Esophagus squamous epithelium (tissue), 5 donors: ENCODE measurements at places on chromosomes 16 and 17.
A peak's percentile ranks its signal among the peaks of the same experiment; 100 is the strongest.

DNA sequence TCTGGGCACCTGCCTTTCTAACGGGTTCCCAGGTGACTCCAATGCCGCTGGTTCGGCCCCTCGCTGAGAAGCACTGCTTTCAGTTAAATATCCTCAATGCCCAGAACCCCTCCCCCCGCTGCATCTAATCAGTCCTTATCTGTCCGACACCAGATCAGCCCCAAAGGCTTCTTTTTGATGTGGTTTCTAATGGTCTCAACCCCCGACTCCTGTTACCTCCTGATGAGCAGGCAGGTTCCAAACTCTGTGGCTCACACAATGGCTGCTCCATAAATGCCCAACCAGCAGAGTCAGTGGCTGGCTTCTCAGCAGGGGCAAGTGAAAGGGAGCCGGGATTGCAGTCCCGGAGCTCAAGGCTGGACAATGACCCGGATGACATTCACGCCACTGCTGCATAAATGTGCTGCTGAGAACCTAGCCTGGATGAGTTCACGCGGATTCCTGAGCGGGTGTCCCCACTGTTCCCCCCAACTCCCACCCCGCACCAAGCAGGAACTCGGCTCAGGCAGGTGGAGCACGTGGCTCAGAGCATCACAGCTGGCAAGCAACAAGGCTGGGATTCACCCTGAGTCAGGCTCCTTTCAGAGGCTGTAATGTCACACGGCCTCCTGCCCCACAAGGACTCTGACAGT, 1.0 kb upstream of the SLC38A8 start:
- no peak for DNase-seq

GRCh38 chr17:21132428-21132827, 5.7 kb downstream of the DHRS7B start:
- DNase-seq, result no peak

- DNase-seq, result no peak
These were observed 8.4 kb downstream of the PHF12 start for GRCh38 chr17:28942925-28943324.

GRCh38 chr16:24977678-24978075, 37.5 kb downstream of the ARHGAP17 start:
- no peak for DNase-seq

DNA sequence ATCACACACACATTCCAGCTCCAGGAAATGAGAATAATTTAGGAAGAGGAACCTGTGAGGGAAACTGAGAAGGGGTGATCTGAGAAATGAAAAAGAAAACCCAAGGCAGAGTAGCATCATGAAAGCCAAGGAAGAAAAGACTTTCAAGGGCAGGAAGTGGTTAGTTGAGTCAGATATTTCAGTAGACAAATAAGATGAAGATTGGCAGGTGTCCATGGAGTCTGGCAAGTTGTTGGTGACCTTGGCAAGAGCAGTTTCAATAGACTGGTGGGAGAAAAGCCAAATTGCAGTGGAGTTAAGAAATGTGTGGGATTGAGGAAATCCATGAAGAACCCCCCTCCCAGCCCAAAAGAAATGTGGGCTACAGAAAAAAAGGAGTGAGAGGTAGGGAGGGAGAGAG, 10.7 kb downstream of the GNAO1 start:
- DNase-seq, result no peak

DNA sequence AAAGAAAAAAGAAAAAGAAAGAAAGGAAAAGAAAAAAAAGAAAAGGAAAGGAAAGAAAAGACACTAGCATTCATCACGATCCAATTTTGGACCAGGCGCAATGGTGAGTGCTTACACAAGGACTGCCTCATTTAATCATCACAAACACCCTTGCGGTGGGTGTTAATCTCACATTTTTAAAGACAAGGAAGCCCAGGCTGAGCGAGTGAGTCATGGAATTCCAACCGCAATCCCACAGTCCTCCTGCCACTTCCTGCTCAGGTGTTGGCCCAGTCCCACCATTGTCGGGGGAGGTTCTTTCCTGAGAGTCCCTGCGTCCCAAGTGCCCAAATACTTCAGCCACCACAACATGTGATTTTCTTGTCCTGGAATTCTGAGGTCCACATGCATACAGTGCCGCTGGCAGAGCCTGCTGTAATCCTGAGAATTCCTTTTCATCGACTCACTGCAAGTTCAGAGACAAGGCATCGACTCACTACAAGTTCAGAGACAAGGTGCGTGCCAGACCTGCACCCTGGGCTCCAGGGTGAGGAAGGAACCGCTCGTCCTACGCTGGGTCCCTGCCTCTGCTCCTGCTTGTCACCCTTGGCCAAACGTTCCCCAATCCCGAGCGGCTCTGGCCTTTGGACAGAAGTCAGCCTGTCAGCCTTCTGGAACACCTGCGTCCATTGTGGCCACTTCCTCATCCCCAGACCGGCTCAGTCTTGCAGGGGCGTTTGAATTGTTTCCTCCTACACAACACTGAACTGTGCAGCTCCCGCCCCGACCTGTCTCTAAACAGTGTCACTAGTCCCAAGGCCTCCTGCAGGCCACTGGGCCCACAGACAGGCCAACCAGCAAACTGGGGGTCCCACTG, 5.8 kb downstream of the ZG16B start:
- DNase-seq, result no peak

- no peak for DNase-seq
These were observed 18.0 kb upstream of the ASGR2 start for GRCh38 chr17:7132511-7133094.

DNA sequence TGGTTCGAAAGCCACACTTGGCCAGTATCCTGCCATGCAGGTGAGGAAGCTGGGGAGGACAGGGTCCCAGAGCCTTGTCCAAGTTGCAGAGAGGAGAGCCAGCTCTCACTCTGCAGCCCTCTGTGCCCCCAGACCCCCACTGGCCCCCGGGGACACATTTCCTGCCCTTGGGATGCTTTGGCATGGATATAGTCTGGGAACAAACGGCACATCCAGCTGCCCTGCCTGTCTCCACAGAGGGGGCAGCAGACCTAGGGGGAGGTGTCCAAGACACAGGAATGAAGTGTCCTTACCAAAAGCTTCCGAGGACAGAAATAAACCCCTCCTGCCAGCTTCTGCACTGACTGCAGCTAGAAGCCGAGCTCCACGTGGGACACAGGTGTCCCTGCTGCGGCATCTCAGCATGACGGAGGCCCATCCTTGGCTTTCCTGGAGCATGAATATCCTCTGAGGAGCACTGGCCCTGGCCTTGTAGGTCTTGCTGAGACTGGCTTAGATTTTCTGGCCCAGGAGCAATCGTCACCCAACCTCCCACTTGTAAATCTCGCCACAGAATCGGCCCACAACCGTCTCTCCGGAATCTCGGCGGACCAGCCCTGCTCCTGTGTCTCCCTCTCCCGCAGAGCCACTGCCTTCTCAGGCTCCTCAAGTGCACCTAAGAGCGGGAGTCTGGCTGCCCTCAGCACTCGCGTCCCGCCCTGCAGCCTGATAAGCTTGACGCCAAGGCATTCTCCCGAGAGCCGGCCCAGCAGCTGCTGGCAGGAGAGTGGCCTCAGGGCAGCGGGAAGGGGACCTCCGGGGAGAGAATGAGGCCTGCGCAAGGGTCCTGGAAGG, 1.1 kb upstream of the CAPN15 start:
- DNase-seq, result no peak

- no peak for DNase-seq
These were observed 2.7 kb upstream of the HES7 start for GRCh38 chr17:8126491-8127066.

DNA sequence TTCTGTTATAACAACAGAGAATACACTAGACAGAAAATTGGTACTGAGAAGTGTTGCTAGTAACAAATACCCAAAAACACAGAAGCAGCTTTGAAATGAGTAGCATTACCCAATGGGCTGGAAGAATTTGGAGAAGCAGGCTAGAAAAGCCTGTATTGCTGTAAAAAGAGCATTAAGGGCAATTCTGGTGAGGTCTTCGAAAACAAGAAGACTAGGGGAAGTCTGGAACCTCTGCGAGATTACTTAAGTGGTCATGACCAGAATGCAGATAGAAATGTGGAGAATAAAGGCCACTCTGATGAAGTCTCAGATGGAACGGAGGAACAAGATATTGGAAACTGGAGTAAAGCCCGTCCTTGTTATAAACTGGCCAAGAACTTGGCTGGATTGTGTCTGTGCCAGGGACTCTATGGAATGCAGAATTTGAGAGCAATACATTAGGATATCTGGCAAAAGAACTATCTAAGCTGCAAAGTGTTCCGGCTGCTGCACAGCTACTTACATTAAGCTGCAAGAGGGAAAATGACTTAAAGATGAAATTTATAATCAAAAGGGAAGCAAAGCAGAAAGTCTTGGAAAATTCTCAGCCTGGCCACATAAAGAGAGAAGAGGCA, 44.9 kb upstream of the PEMT start:
- no peak for DNase-seq

- no peak for DNase-seq
These were observed 994 bp downstream of the CLTC start for GRCh38 chr17:59620518-59621259.

- DNase-seq, result no peak
These were observed 250.6 kb upstream of the ZFHX3 start for GRCh38 chr16:73298562-73298961.

GRCh38 chr16:68283801-68284598, 19.7 kb downstream of the SLC7A6 start:
- no peak for DNase-seq

DNA sequence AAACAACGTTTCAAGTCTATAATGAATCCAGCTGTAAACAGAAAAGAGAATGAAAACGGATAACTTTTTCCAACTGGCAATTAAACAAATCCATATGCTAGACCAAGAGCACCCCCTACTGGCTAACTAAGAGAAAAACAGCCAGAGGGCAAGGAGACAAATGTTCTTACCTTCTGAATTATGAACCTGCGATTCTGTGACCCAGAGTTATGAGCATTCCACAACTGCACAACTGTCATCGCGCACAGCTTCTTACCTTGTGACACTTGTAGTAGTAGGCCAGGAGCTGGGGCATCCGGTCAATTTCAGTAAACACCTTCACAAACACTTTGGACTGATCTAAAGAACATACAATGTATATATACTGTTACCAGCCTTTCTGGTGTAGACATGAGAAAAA, 18.6 kb downstream of the COG7 start:
- no peak for DNase-seq

DNA sequence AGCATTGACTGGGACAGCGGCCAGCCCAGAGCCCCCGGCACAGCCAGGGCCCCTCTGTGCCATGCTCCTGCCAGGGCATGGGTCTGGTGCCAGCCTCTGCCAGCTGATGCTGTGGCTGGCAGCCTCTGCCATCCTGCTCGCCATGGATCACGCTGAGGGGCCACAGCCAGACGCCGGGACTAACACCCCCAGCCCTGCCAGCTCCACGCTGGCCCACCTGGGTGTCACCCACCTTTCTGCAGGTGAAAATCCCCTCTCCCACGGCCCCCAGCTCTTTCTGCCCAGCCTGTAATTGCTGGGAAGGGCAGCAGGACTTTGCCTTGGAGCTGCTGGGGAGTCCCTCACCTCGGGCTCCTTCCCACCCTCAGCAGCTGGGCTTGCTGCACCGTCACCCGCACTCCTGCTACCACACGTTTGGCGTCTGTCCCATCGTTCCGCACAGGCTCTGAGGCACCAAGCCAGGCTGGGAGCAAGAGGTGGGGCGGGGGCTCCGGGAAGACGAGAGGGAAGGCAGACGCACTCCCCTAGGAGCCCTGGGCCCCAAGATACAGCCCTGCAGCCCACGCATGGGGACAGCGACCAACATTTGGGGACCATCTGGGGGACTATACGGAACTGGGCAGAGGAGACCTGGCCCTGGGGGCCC, 42.0 kb upstream of the ACSF3 start:
- no peak for DNase-seq

GRCh38 chr16:20306401-20306800, 20.9 kb downstream of the GP2 start:
- DNase-seq, result no peak

- DNase-seq, result no peak
These were observed 21.0 kb upstream of the ZNF750 start for GRCh38 chr17:82860606-82861392.

DNA sequence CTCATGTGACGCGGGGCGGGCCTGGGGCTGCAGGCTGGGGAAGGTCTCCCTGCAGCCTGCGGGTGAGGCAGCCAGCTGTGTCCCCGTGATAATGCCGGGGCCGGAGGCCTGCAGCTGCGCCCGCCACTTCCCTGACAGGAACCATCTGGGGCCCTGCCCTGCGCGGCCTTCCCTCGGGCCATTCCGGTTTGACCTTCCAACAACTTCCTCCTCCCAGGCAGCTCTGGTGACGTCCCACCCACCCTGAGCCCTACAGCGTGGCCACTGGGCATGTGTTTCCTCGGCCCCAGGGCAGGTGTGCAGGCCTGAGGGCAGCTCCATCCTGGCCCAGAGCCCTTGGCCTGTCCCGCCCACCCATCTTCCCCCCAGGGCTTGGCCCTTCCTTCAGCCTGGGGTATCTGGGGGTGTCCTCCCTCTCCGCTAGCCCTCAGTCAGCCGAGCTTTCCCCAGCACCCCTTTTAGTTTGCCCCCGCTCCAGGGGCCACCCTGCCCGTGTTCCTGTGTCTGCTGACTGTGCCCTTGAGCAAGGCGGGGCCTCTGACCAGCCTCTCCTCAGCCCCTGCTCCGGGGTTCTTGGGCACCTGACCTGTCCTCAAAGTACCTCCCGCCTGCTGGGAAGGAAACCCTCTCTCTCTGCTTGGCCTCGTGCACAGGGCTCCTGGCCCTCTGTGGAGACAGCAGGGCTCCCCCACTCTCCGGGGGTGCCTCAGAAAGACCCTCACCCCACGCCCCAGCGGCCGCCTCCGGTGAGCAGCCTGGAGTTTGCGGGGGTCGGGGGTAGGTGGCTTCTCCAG, at the start of gene CBFA2T3:
Gene CBFA2T3, minus strand, starts transcription at position 190 of the 794 bp plus-strand sequence. CDS start 400 bp downstream, outside the sequence.
- peak; percentile 37 for DNase-seq

DNA sequence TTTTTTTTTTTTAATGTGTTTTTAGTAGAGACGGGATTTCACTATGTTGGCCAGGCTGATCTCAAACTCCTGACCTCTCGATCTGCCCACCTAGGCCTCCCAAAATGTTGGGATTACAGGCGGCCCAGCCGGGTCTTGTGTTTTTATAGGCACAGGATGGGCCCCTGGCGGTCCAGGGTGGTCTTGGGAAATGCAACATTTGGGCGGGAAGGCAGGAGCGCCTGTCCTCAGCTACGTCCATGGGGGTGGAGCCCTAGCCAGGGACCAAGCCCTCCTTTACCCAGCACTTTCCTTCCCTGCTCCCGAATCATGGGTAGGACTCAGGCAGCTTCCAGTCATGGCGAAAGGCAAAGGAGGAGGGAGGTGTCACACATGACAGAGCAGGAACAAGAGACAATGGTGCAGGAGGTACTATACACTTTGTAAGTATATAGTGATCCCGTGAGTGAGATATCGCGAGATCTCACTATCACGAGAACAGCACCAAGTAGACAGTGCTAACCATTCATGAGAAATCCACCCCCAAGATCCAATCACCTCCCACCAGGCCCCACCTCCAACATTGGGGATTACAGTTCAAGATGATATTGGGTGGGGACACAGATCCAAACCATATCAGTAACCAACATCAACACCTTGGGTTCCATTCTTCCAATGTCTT, 226.7 kb upstream of the WSCD1 start:
- no peak for DNase-seq
